ENCODE measurements at places on chromosomes 1 and 21.

DNA sequence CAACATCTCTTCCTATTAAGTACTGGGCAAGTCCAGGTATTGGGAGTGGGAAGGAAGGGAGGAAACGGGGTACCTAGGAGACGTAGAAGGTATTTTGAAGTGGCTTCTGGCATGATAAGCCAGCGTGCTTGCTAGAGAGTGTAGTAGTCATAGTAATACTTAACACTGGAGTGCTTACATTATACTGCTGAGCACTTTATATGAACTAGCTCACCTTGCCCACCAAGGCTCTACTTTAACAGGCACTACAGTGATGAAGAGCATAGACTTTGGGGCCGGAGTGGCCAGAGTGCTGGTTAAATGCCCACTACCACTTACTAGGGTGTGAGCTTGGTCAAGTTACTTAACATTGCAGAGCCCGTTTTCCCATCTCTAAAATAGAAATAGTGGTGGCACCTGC, 61.7 kb downstream of the ACP6 start:
- no peak for DNase-seq

GRCh38 chr1:94651076-94651475, 109.5 kb upstream of the F3 start:
- DNase-seq, result no peak

DNA sequence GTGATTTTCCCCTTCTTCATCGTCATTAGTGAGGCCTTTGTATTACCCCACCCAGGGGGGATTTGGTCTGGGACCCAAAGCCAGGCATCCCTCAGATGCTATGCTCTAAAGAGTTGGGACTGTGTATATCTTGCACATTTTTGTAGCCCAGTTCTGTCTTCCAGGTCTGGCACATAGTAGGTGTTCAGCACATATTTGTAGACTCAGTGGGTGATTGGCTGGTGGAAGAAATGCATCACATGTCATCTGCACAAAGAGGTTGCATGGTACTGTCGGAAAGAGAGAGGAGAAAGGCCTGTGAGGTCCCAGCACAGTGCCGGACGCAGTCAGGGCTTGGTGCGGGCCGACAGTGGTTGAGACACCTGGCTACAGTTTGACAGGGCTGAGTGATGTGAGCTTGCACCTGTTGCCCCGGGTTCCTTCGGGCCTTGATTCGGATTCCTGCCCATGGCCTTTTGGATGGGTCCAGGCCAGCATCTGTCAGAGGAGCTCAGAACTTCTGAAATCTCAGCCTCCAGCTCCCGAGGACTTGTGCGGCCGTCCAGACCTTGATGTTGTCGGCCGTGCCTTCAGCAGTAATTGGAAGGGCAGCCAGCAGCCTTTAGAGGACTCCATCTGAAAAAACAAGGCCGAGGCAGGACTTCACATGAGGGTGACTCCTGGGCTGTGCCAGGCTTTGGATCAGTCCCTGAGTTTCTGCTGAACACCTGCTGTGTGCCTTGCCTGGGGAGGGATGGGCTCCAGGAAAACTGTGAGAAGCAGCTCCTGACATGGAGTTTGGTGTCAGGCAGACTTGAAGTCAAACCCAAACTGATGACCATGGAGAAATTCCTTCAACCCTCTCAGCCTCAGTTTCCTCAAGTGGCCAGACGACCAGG, 40.9 kb upstream of the PADI1 start:
- no peak for DNase-seq

- no peak for DNase-seq
Measured at GRCh38 chr1:16615253-16616252, 2.2 kb upstream of the NBPF1 start.

DNA sequence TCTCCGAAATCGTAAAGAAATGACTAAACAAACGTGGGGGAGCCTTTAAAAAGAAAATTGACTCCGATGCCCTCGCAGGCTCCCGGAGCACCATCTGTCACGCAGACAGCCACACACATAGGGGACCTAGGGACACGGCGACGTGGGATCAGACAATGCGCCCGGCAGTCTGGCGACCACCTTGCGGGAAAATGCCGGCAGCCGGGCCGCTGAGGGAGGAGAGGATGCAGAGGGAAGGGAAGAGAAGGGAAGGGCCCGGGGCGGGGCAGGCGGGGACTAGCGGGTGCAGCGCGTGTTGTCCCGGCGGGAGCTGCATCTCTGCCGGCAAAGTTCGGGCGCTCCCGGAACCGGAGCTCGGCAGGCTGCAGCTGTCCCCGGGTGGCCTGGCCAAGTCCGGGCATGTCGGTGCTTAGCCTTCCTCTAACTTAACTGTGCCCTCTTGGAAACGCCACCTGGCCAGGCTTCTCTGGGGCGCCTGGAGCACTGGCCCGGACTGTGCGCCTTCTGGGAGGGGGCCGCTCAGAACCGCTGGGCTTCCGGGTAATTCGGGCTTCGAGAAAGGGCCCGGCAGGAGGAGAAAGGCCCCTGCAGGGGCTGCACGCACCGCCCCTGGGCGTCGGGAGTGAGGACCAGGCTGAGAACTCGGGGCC, 1.8 kb downstream of the NHLH2 start:
- no peak for DNase-seq

All from Kasumi-1 (cell line).